ENCODE measurements at places on chromosomes 3 and 15.

DNA sequence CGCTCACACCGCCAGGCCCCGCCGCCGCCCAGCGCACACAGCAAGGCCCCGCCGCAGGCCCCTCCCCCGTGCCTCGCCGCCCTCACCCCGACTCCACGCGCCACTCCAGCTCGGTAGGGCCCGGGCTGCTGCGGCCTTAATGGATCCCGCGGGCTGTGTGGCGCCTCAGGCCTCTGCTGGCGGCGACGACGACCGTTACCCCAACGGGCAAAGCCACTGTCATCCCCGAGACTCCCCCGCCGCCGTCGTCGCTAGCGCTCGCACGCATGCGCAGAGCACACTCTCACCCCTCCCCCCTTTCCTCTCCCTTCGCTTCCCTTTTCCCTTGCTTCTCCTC is at the start of gene MSL2:
MSL2 (minus strand) TSS at position 272 of the 337 bp plus-strand sequence. CDS start 1,222 bp downstream, outside the sequence.
- DNase-seq, result no peak

- no peak for DNase-seq
Observed at GRCh38 chr3:149128821-149129220, 617 bp upstream of the HPS3 start.

DNA sequence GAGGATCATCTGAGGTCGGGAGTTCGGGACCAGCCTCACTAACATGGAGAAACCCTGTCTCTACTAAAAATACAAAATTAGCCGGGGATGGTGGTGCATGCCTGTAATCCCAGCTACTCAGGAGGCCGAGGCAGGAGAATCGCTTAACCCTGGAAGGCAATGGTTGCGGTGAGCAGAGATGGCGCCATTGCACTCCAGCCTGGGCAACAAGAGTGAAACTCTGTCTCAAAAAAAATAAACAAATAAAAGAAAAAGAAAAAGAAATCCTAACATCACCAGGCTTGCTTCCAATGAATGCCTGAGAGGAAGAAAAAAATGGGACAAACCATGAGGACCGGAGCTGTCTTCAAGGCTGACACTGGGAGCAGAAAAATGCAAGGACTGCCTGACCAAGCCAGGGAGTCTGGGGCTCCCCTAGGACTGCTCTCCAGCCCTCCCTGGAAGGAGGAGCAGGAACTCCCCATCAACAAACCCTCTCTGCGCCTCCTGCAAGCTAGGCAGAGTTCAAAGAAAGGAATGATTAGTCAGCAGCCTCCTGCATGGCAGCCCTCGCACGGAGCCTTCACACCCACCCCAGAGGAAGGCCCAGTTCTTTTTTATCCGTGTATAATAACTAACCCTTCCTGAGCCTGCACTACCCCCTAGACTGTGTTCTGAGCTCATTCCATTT is 55.4 kb downstream of the NUP210 start:
- no peak for DNase-seq

- no peak for DNase-seq
Observed at GRCh38 chr15:29926083-29926388, 103.8 kb upstream of the TJP1 start.

GRCh38 chr3:57065588-57065987 is 5.1 kb downstream of the SPATA12 start:
- no peak for DNase-seq

GRCh38 chr15:48868536-48868935 is 9.4 kb upstream of the EID1 start:
- no peak for DNase-seq

- no peak for DNase-seq
Observed at GRCh38 chr3:12442654-12443501, 41.4 kb upstream of the TSEN2 start.

GRCh38 chr15:57285386-57285785 is 90.9 kb upstream of the CGNL1 start:
- no peak for DNase-seq

DNA sequence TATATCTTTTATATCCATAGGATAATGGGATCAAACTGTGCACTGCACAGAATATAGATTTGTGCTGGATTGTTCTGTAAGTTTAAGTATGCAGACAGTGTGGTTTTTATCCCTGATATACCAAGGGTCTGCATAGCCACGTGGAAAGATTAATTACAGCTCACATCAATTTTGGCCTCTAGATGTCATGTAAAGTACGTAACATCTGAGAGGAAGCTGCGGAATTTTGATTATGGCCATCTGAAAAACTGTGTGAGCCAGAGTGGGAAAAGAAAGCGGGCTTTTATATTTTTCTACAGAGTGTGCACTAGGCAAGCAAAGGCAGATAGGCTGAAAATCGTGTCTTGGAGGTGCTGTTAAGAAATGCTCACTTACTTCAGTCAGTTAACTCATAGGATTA is 562.7 kb downstream of the GBE1 start:
- DNase-seq, result no peak

GRCh38 chr3:195270079-195270816 is 711 bp downstream of the XXYLT1 start:
- peak; percentile 25 for DNase-seq

DNA sequence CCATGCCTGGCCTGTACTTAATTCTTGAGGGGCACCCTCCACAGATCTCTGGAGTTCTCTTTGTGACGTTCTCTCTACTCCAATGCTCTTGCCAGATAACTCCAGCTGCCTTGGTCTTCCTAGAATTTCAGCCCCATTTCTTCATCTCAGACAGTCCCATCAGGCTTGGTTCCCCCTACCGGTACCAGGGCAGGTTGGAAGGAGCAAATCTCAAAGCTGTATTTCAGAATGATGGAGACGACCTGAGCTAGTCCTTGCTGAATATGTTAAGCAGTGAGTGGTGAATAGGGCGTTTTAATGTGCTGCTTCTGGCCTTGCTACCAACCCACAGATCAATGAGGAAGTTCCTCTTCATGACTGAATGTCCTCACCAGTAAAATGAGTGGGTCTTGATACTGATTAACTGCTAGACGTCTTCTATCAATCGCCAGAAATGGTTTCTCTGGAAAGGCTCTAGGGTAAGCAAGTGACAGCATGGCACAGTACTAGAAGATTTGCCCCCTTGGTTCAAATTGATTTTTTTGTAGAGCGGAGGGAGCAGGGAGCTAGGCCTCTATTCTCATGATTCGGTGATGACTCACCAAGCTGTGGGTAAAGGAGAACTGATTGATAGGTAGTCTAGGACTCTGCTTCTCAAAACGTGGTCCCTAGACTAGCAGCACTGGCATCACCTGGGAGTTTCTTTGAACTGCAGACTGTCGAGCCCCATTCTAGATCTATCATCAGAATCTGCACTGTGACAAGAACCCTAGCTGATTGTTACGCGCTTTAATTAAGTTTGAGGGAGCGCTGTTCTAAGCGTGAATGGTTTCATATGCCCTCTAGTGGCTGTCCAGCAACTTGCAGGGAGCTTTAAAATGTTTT is 67.8 kb downstream of the UBP1 start:
- DNase-seq, result peak; percentile 26

DNA sequence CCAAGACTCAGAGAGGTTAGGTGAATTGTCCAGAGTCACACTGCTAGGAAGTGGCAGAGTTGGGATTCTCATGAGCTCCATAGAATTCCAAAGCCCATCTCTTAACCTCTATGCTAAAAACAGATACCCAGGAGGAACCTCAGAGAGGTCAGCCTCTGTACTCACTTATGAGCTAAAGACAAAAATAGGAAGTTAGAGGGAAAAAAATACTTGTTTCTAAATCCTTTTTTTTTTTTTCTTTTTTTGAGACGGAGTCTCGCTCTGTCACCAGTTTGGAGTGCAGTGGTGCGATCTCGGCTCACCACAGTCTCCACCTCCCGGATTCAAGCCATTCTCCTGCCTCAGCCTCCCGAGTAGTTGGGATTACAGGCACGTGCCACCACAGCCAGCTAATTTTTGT is 31.4 kb downstream of the FSD2 start:
- DNase-seq, result no peak

DNA sequence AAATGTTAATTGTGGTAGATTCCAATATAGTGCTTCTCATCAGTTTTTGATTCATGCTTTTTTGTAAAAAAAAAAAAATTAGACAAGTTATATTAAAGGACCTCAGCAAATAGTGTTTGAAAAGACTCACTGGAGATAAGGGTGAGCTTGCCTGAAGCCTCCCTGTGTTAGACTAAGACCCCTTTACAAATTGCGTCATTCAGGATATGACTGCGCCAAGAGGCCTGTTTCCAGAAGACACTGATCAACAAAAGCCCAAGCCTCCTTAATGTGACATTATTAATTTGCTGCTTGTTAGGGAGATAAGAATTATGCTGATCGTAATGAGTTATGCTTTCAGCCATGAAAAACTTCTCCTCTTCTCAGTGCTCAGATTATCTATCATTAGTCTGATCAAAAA is 13.0 kb upstream of the DNAJC13 start:
- no peak for DNase-seq

DNA sequence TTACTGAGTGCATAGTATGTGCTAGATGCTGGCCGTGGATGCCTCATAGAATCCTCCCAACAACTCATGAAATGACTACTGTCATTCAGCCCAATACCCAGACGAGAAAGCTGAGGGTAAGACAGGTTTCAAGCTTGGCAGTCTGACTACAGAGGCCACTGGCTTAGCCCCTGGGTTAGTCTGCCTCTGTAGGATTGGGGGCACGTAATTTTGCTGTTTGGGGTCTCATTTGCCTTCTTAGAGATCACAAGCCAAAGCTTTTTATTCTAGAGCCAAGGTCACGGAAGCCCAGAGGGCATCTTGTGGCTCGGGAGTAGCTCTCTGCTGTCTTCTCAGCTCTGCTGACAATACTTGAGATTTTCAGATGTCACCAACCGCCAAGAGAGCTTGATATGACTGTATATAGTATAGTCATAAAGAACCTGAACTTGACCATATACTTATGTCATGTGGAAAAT is 1.0 kb upstream of the CCR5 start:
- DNase-seq, result no peak

DNA sequence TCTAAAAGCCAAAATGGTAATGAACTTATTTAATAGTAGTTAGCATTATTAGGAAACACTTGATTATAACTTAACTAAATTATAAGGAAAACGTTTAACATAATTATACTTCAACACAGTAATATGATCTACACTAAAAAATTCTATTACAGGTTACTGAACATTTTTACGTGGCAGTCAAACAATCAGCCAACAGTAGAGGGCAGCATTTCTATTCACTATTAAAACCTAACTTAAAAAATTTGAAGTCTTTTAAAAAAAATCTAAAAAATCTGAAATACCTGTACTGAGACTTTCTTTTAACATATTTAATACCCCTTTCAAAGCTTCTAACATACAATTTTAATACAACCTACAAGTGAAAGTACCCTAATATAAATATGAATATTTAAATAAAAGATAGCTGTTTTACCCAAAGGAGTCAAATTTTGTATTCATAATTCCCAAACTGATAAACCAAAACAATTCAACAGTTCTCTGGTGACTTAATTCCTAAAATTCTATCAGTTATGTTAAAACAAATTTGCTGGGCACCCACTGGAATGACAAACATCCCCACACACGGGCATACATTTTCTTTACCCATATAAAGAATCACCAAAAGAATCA is 41.5 kb downstream of the DLG1 start:
- peak; percentile 26 for DNase-seq

DNA sequence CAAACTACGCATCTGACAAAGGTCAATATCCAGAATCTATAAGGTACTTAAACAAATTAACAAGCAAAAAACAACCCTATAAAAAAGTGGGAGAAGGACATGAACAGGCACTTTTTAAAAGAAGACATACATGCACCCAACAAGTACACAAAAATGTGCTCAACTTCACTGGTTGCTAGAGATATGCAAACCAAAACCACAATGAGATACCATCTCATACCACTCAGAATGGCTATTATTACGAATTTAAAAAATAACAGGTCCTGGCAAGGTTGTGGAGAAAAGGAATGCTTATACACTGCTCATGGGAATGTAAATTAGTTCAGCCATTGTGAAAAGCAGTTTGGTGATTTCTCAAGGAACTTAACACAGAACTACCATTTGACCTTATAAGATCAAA is 175.6 kb upstream of the MLF1 start:
- DNase-seq, result no peak

DNA sequence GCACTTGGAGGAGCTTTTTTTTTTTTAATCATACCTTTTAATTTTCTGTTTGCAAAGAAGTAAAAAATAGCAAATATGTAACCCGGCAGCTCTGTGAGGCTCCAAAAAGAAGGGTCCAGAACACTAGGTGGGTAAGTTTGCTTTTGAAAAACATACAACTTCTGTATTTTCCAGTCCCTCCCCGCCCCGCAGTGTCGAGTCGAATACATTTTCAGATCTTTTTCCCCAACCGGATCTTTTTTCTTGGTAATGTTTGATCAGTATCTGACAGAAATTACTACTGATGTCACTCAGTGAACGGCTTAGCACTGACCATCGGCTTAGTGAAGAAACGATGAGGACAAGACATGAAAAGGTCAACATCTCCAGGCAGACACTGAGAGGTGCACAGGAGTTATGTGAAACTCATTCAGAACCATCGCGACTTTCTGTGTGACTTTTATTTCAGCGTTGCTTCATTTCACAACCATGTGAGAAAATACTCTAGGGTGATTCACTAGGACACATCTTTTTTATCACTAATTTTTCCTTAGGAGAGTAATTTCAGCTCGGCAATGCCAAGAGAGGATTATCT is 11.0 kb downstream of the ISL2 start:
- no peak for DNase-seq

- DNase-seq, result no peak
Observed at GRCh38 chr3:100427699-100428098, 26.4 kb downstream of the LNP1 start.

DNA sequence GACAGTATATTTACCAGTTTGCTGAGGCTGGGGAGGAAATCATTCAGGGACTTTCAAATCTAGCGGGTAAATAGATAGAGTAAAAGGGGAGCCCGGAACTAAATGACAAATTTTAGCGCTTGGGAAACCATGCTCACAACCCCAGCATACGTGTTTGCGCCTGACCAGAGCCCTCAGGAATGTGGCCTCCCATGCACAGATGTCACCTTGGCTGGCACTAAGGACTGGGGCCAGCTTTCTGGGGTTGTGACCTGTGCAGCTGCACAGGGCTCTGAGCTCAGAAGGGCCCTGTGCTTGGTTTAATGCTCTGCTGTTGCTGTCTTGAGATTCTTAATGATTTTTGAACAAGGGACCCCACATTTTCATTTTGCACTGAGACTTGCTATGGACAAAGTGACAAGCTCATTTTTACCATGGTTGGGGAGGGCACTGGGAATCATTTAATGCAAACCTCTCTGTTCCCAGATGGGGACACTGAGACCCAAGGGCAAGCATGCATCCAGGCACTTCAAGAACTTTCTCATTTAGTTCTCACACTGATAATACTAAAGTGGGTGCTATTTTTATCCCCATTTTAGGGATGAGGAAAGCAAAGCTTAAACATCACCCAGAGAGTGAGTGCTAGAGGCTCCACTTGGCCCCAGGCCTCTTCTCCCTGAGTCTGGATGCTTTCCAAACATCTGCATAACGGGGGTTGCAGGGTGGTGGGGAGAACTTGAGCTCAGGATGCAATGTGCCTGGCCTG is 44.1 kb upstream of the FAM107A start:
- no peak for DNase-seq

- DNase-seq, result no peak
Observed at GRCh38 chr3:159418571-159419526, 569.8 kb upstream of the IL12A start.

DNA sequence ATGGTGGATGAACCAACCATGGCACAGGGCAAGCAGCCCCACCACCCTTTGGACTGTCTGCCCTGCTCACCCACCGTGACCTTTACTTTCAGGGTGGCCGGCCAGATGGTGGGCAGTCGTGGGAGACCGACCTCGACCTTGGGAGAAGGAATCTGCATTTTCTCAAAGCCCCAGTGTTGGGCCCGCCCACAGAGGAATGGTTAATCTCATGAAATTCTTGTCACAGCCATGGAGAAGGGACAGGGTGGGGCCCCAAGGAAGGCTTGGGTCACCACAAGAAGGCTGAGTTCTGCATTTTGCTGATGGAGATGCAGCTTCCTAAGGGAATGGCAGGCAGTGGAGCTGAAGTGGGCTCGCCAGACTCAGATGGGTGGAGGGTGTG is 2.9 kb downstream of the PLXND1 start:
- no peak for DNase-seq

Data from immature natural killer cell (primary cell).